ENCODE measurements at places on chromosomes 3 and 15.

- no peak for DNase-seq
Measured at GRCh38 chr3:9778143-9779074, 8.7 kb upstream of the CAMK1 start.

DNA sequence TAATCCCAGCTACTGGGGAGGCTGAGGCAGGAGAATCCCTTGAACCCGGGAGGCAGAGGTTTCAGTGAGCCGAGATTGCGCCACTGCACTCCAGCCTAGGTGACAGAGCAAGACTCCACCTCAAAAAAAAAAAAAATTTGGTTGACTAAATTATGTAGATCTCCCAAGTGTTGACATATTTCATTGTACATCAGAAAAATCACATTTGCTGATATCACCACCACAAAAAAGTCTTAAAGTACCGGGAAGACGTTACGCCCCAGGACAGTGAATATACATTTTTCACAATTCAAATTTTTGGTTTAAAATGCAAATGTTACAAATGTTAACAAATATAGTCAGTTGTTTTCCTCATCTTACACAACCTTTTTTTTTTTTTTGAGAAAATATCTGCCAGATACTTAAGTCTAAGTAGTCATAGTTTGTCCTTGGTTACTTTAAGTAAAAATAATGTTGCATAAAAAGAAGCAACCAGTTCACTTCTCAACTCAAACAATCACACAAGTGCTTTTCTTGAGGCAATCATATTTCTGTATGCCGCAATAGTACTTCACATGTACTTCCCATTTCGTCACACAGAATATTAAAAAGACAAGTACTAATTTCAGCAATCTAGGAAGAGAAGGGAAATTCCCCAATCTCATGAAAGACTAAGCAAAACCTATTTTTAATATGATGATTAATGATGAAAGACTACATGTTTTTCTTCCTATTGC, 41.0 kb upstream of the TCF12 start:
- DNase-seq = no peak

- no peak for DNase-seq
Measured at GRCh38 chr3:149628957-149629670, 28.7 kb downstream of the WWTR1 start.

DNA sequence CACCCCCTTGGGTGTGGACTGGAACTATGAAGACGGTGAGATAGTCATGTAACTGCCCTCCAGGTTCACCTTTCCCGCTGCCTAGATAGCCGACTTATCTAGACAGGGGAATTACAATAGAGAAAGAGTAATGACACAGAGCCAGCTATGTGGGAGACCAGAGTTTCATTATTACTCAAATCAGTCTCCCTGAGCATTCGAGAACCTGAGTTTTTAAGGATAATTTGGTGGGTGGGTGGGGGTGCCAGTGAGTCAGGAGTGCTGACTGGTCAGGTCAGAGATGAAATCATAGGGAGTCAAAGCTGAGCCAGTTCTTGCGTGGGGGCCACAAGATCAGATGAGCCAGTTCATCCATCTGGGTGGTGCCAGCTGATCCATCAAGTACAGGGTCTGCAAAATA, 19.7 kb upstream of the DNAJC19 start:
- no peak for DNase-seq

DNA sequence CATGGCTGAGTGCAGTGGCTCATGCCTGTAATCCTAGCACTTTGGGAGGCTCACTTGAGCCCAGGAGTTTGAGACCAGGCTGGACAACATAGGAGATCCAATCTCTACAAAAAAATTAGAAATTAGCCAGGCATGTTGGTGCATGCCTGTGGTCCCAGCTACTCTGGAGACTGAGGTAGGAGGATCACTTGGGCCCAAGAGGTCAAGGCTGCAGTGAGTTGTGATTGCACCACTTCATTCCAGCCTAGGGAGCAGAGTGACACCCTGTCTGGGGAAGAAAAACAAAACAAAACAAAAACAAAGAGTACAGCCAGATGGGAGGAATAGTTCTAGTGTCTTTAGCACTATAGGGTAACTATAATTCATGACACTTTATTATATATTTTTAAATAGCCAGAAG, 26.2 kb upstream of the COMMD4 start:
- DNase-seq = no peak

DNA sequence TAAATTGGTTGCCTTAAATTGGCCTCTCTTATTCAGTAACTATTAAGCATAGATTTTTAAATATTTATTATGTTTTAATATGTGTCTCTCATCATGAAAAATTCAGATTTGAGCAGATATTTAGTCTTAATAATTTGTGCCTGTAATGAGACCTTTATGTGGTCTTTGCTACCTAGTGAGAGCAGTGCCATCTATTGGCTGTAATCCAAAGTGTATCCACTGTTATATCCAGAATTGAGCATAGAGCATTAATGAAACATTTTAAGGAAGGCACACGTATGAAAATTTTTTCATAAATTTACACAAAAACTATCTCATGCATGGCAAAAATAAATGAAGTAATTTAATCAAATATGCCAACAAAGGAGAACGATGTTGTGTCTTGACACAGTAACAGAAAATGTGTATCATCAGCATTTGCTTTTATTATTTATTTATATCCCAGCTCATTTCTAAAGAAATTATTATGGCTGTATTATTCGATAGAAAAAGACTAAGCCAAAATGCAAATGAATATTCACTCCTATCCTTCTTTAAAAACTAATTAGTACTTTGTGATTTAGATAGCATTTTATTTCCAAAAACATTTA, 203.5 kb downstream of the RSRC1 start:
- DNase-seq = peak; percentile 16
